G401 (cell line): ENCODE measurements at places on chromosomes 2 and 18. TPM values are rescaled to one million over a fixed set of nuclear protein-coding genes. Genes with fewer than 3 reads are reported as not detected.

Gene IL18R1
- total RNA-seq, result not detected in 2 replicates

Gene GALNT5
- not detected in 2 replicates for total RNA-seq

DNA sequence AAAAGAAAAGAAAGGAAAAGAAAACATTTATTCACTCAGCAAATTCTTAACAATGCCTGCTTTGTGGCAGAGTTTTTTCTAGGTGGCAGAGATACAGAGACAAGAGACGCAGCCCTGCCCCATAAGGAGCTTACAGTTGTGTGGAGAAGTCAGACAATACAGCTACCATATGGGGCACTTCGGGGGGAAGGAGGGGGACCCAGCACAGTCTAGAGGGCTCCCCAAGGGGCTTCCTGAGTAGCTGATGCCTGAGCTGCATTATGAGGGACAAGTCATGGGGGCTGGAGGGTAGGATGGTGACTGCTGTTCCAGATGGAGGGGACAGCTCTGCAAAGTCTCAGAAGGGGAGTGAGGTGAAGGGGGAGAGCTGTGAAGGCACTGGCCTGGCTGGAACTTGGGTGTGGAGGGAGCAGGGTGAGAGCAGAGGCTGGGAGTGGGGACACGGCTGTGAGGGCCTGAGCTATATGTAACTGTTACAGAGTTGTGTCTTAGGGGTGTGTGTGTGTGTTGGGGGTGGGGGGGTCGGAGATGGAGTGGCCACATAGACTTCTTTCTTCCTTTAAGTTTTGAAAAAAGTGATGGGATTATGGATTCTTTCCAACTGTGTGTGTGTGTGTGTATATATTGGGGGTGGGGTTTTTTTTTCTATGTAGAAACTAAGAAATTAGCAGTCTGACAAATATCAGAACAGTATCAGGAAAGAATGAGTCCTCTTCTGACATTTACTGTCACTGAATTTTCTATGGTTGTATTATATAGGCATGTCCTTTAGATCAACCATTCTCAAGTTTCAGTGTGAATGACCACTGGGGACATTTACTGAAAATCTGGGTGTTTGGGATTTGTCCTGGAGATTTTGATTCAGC lies 66.0 kb upstream of the HAAO start:
- DNase-seq, result no peak

GRCh38 chr18:24704946-24705630 lies 244.7 kb downstream of the HRH4 start:
- DNase-seq, result peak; percentile 64

DNA sequence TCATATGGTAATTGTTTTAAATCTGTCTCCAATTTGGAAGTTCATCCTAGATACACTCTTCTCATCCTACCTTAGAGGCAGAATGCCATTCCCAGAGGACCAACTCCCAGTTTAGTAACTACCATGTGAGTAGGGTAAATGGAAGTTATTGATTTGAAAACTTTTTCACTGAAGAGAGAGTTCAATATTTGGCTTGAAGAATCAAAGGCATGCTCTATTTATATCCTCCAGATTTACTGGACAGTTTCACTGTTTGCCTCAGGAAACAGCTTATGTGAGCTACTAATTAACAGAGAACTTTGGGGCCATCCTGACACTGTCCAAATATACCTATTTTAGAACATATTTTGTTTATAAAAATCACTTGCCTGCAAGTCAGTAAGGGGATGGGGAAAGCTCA lies 607.2 kb upstream of the GYPC start:
- DNase-seq, result no peak

DNA sequence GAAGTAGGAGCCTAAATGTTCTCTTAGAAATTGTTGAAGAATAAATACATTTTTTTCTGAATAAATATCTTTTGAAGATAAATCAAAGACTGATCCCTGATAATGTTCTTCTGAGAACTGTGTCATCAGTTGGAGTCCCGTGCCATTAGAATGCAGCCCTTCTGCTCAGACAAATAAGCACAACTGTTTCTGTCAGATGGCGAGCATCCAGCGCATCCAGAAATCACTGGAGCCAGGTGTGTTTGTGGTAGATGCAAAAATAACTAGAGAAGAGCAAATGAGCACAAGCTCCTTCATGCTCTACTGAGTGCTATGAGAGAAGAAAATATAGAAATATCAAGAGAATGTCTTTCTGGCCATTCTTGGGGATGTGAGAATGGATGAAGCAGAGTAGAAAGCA lies 573.7 kb downstream of the THSD7B start:
- no peak for DNase-seq

DNA sequence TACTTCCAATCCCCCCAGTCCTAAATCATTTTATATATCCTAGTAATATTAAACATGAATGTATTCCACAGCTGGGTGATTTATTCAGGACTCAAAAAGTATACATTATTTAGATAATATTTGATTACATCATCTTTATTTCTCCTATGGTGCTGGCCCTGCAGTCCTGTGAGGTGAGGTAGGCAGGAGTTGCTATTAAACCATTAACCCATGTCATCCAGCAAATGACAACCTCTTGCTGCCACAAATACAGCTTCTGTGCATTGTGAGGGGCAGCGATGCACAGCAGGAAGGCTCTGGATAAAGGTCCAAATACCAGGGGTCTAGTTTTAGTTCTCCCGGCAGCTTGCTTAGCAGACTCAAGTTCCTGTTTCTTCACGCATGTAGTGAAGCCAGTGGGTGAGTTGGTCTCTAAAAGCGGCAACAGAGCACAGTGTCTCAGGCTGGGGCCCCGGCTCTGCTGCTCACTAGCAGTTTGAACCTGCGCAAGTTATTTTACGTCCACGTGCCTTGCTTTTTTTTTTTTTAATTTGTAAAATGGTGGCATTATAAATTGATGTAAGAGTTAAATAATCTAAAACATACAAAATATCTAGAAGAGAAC lies 36.1 kb downstream of the INSIG2 start:
- DNase-seq, result no peak

GRCh38 chr2:199756743-199757142 lies 94.2 kb downstream of the FTCDNL1 start:
- DNase-seq, result no peak

GRCh38 chr2:98771721-98772524 lies 41.0 kb upstream of the MGAT4A start:
- DNase-seq, result peak; percentile 70

GRCh38 chr2:150134223-150134857 lies 353.1 kb downstream of the RND3 start:
- DNase-seq, result no peak
